ENCODE measurements at places on chromosomes 5 and 9.

DNA sequence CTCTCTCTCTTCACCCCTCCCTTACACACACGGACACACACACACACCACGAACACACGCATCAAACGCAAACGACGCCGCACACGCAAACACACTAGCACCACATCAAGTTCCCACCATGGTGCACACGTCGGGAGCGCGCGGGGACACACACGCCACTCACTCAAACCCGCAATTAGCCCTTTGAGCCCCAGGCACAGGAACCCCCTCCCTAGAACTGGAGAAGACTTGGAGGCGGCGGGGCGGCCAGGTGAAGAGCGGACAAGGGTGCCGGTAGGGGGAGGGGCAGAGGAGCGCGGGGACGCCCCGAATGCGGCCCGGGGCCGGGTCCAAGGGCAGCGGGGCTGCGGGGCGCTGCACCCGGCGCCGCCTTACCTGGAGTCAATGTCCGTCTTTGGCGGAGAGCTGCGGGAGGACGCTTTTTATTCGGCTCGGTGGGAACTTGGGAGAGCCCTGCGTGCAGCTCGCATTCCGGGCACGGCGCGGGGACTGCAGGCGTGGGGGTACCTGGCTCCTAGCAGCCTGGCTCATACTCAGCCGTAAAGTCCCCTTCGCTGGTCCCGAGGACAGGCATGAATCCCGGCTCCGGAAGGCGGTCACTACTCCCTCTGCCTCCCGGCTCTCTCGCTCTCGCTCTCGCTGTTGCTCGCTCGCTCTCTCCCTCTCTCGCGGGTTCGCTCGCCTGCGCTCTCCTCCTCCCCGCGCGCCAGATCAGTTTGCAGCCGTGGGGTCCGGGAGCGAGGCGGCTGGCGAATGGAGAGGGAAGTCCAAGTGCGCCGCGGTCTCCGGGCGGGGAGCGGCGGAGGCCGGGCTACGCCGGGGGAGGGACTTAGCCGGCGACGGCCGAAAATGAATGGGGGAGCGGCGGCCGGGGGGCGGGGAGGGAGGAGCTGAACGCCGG lies at the start of gene BRINP1:
Gene BRINP1 (minus strand): TSS at position 755 of the 901 bp plus-strand sequence. CDS start 56,080 bp downstream, outside the sequence.
- DNase-seq: no peak

DNA sequence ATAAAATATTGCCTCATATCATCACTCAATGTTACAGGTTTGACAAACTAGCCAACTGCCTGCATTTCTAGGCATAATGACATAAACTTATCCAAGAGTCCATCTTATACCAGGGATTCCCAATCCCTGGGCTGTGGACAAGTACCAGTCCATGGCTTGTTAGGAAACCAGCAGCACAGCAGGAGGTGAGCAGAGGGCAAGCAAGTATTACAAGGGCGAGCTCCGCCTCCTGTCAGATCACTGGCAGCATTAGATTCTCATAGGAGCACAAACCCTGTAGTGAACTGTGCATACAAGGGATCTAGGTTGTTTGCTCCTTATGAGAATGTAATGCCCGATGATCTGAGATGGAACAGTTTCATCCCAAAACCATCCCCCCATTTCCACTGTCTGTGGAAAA lies 144.9 kb downstream of the PRKACG start:
- DNase-seq: no peak

- no peak for DNase-seq
Measured at GRCh38 chr9:92590377-92590776, 54.6 kb upstream of the ECM2 start.

GRCh38 chr5:88675168-88675707 lies 207.7 kb downstream of the MEF2C start:
- DNase-seq: no peak

DNA sequence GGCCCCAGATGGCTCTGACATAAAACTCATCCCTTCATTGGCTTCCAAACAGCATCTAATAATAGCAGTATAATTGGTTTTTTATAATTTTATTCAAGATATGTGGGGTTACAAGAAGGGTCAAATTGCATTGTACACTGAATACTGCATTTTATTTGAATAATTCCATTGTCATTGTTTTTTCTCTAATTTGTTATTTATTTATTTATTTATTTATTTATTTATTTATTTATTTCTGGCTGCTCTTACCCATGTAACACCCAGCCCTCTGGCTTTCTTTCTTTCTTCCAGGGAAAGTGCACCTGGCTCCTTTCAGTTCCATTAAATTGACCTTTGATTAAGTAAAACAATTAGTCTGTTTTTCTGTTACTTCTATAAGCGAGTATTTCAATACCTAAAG lies 210.1 kb downstream of the CDH9 start:
- DNase-seq: no peak

DNA sequence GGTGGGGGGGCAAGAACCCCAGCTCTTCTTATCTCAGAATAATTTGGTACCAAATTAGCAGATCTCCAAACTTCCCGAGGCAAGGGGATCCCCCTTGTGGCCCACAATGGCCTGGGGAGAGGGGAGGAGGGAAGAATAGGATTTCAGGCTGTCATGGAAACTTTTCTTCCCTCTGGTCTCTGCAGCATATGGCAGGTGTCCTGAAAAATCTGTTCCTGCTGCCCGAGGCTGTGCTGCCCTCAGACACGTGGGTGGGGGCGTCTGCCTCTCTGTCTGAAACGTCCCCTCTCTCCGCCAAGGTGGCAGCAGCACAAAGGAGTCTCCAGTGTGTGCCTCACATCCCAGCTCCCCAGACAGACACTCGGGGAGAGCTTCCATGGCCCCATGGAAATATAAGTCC lies 34.0 kb downstream of the CCNJL start:
- no peak for DNase-seq

DNA sequence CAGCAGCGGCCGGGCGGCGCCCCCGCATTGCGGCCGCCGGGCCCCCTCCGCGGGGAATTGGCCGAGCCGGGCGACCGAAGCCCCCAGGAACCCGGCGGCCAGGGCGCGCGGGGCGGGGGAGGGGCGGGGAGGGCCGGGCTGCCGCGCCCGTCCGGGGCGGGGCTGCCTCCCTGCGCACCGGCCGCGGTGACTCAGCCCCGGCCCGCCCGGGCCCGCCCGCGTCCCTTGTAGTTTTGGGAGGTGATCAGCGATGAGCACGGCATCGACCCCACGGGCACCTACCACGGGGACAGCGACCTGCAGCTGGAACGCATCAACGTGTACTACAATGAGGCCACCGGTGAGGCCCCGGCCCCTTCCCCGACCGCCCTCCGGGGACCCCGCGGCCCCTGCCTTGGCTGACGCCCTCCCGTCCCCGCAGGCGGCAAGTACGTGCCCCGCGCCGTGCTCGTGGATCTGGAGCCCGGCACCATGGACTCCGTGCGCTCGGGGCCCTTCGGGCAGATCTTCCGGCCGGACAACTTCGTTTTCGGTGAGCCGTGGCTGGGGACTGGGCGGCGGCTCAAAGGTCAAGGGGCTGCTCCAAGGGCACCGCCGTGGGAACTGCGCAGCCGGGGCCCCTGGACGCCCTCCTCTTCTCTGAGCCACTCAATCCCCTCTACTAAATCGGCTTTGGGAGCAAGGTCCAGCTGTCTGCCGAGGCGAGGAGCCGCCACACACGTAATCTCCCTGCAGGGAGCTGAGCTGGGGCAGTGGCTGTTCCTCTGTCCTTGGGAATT lies 592 bp downstream of the TUBB4B start:
- peak; percentile 62 for DNase-seq

- peak; percentile 11 for DNase-seq
Measured at GRCh38 chr9:36878986-36879982, 154.8 kb downstream of the PAX5 start.

DNA sequence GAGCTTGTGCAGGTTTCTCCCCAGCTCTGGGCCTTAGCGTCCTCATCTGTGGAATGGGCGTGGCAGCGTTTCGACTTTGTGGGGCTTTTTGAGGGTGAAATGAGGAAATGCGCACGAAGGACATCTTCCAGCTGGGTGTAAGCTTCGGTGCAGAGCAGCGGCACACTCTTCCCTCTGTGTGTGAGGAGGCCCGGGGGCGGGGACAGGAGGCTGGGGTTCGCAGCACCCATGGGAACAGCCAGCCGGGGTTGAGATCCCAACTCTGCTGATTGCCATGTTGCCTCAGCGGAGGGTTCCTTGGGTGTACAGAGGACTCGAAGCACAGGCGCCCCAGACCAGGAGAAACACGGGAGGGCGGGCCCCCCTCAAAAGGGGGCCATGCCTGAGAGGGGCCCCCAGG lies 265.6 kb downstream of the NSG2 start:
- DNase-seq: no peak

DNA sequence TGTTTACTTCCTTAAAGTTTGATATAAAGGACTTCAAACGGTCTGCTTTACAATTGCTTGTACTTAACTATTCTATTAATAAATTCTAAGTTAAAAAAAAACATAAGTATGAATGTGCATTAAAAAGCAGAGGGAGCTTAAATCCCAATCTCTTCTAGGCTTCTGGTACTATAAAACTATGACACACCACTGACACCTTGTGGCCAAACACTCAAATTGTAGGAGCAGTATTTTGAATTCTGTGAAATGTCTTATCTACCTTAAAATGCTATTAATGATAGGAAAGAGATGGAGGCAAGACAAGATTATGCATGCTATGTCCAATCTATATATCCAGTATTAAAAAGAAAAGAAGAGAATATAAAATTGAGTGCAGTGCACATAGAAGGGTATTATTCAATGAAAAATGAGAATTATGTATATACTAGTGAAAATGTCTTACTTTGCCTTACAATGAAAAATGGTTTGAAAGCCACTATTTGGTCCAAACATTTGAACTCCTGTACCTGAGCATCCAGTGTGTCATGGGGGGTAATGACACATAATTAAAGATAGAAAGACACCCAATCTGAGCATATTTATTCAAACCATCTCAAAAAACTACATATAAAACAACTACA lies 87.6 kb downstream of the ERP44 start:
- no peak for DNase-seq

DNA sequence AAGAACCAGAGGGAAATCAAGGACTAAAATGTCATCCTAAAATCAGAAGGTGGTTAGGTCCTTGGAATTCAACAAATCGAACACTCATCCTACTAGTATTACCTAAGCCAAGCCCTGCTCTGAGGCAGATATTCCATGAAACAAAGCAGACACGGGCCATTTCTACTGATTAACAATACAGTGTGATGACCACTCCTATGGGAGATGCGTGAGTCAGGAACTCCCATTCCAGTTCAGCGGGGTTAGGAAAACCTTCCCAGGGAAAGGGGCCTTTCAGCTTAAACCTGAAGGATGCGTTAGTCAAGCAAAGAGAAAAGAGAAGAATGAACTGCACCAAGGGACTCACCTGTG lies 117.8 kb upstream of the LHFPL2 start:
- DNase-seq: no peak

- DNase-seq: peak; percentile 99
Measured at GRCh38 chr9:35603986-35604577, 980 bp upstream of the TESK1 start.

- no peak for DNase-seq
Measured at GRCh38 chr9:92882276-92882675, 4.4 kb upstream of the ZNF484 start.

- no peak for DNase-seq
Measured at GRCh38 chr5:176822041-176822792, 11.9 kb downstream of the UNC5A start.

- no peak for DNase-seq
Measured at GRCh38 chr5:66527478-66528035, 68.6 kb upstream of the MAST4 start.
